ENCODE measurements at places on chromosomes 4 and X.

DNA sequence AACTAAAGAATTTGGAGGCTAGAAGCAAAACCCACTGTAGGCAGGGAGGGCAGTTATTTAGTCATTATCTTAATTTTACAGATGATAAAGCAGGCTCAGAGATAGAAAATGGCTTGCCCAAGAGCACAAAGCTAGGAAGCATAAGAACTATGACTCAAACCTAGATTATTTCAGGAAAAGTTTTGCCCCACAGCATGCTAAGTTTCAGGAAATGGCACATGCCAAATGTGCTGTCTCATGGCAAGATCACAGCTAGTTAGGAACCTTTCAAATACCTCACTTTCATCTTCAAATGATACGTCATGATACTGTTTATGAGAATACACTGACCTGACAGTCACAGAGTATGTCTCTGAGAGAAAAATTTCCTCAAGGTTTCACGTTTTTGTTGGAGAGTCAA lies 78.5 kb upstream of the SPANXC start:
- no peak for DNase-seq

DNA sequence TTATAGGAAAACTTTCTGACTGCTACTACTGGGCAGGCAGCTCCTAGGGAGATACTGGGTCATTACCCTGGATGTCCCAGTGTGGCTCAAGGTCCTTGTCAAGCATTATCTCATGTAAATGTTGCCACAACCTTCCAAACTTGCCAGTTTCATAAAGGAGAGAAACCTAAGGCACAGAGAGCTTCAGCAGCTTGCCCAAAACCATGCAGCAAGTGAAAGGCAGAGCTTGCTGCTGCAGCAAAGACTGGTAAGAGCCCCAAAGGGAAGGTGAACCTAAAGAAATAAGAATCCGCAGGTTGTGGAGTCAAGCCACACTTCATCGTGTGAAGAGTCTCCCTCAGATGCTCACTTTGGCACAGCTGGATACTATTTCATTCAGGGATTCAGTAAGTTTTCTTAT lies 2.3 kb downstream of the MPP1 start:
- DNase-seq = no peak

- DNase-seq = no peak
These were observed 19.7 kb upstream of the RTL9 start for GRCh38 chrX:110338935-110339334.

GRCh38 chr4:140877781-140878180 lies 121.6 kb upstream of the TBC1D9 start:
- DNase-seq = no peak

- DNase-seq = no peak
These were observed 18.4 kb upstream of the NRK start for GRCh38 chrX:105803891-105804290.

DNA sequence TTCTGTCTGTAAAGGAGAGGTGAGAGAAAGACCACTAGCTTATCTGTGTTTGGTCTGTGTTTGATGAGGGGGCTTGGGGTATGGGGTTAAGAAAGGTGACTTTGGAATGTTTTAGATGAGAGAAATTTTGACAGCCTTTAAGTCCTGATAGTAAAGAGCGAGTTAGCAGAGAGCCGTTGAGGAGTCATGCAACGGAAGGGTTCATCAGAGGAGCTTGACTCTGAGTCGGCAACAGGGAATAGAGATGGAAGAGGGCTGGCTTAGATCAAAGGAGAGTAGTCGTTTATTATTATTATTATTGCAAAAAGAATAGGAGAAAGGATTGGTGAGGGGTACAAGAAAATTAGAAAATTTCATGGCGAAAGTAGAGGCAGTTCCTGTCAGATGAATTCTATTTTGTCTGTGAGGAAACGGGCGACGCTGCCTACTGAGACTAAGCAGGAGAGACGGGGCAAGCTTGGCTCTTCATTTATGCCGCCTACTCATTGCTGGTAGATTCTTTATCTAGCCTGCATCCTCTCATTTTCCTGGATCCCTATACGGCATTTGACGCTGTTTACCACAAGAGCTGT lies 473 bp upstream of the VAMP7 start:
- DNase-seq = peak; percentile 14

GRCh38 chr4:101326576-101326975 lies 20.8 kb downstream of the PPP3CA start:
- no peak for DNase-seq

DNA sequence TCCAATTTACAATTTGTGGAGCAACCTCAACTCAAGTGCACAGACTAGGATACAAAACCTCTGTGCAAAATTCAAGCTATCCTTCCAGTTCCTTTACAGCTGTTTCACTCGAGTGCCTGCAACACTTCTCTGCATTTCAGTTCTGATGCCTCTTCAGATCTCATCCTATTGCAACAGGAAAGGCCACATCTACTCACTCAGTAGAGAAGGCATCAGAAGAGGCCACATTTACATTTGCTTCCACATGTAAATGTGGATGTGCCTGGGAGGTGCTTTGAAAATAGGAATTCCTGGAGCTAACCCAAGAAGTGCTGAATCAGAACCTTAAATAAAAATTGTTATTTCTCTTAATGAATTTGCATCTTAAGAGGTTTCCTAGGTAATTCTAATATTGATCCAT lies 45.8 kb upstream of the SERTM2 start:
- DNase-seq = no peak

DNA sequence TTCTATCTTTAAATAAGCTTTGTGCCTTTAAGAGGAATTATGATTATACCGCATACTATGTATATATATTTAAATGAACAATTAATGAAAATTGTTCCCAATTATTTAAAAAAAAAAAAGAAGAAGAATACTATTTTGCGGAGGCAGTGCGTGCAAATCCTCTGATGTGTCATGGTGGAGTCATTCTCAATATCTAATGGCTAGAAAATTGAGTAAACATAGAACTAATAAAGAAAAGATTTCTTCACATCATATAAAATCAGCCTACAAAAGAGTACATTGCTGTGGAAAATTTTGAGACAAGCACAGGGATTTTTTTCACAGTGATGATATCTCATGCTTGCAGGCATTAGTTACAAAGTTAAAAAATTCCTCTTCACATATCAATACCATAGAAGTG lies 2.6 kb upstream of the EREG start:
- DNase-seq = no peak

- no peak for DNase-seq
These were observed 99.9 kb downstream of the FAM193A start for GRCh38 chr4:2636331-2636730.

DNA sequence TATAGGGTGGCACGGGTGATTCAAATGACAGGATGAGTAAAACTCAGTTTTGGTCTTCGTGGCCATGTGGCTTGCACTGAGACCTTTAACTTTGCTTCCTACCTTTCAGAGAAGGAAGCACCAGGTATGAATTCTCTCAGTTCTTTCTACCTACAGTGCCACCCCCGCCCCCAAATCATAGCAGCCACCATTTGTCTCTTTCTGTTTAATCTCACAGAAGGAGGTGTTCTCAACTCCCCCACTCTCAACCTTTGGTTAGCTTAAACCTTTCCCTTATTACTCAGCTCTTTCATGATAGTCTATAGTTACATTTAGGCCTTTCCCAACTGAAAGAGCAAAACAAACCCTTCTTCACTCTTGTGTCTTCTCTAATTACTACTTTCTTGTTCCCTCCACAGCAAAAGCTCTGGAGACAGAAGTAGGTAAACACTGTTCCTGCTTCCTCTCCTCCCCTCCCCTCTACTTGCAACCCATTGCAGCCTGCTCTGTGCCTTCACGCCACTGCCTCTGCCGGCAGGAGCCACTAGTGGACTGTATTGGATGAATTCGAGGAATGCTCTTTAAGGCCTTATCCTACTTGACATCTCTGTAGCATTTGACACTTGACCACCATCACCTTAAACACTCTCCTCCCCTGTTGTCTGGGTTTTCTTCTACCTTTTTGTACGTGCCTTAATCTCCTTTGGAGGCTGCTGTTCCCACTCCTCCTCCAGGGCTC lies 123.7 kb downstream of the AFF1 start:
- DNase-seq = peak; percentile 36

GRCh38 chr4:127920521-127920920 lies 39.8 kb downstream of the PLK4 start:
- DNase-seq = no peak

DNA sequence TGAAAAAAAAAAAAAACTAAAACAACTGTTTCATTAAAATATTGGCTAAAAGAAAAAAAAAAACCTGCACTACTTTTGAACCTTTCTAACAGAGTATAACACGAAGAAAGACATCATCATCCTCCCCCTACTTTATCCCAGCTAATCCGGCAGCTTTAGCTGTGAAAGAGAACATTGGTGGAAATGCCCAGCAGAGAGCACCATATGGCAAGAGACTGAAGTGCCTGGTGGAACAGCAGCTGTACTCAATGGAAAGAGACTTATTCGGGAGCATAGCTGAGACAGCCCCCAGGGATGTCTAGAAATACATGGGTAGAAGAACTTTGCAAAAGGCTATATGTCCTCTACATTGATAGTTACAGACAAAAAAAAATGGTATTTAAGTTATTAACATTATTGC lies 30.3 kb downstream of the STPG2 start:
- DNase-seq = peak; percentile 17

GRCh38 chr4:151967074-151967473 lies 206.3 kb upstream of the GATB start:
- DNase-seq = no peak

GRCh38 chr4:55396308-55397125 lies 760 bp downstream of the TMEM165 start:
- peak; percentile 76 for DNase-seq

- no peak for DNase-seq
These were observed 10.7 kb downstream of the TENT5D start for GRCh38 chrX:80430826-80431504.

DNA sequence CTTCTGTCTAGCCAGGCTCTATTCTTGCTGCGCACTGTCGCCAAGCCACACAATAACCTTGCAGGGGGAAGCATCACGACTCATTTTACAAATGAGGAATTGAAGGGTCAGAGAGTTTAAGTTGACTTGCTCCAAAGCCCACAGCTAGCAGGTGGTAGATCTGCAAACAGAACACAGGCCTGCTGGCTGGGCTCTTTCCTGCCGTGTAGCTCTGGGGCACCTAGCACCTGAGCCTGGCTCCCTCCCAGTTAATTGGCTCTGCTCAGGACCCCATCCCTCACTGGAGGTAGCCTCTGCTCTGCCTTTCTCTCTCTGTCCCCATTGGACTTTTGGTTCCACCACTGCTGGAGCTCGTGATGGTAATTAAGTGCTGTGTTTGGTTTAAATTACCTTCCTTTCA lies 98.5 kb downstream of the NSUN7 start:
- DNase-seq = no peak

DNA sequence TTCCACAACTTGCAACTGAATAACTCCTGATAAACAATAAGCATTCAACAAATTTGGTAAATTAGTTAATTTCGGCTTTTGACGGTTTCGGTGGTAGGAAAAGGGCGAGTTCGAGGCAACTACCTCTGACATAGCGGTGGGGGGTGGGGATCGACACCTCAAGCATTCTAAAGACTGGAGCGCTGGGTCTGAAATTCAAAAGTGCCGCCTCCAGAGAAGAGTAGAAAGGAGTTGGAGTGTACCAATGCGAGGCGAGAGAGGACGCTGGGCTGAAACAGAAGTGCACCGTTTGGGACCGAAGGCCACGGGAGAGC lies 725 bp downstream of the SMC1A start:
- peak; percentile 58 for DNase-seq

- DNase-seq = no peak
These were observed 1403.5 kb upstream of the PABPC4L start for GRCh38 chr4:135605076-135605475.

DNA sequence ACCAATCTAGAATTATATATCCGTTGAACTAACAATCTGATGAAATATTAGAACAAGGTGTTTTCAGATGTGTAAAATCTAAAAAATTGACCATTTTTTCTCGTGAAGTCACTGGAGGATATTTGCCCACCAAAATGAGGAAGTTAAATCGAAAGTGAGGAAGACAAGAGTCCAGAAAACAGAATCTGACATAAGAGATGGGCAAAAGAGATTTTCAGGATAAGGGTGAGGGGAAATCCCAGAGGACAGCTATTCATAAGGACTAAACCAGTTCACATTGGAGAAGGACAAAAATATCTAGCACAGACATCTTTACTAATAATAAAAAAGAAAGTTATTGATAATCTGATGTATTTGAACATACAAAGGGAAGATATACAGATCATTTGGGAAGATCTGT lies 18.7 kb upstream of the ALG13 start:
- no peak for DNase-seq

DNA sequence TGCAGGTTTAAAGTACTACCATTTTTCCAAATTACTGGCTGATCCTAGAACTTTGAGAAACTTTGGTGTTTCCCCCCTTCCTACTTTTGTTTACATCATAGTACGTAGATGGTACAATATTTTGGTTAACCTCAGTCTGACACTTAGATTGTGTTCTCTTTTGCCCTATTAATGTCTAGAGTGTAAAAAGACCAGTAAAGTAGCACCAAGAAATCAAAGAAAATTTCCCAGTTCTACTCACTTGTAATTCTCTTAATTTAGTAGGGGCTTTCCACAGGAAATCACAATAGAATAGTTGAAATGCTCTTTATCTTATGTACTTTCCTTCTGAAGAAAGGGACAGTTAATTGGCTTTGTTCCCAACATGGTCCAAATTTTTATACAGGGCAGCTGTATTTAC lies 51.6 kb downstream of the NFKB1 start:
- DNase-seq = peak; percentile 25

DNA sequence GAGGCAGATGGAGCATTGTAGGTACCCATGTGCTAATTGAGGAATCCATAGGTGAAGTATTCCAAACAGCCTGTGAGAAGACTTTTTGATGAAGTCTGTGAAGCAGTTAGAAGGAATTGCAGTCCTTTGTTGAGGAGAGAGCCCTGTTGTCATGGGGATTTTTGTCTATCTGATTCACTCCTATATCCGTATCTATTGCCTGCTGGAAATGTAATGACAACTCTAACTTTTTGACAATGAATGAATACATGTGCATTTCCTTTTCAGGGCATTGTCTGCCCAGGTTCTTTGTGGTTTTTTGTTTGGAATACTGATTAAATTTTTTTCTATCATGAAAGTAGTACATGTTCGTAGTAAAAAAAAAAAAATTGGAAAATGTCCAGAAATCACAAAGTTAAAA lies 31.1 kb downstream of the STK32B start:
- DNase-seq = no peak

- DNase-seq = no peak
These were observed 122.5 kb downstream of the ZNF827 start for GRCh38 chr4:145816091-145816490.

DNA sequence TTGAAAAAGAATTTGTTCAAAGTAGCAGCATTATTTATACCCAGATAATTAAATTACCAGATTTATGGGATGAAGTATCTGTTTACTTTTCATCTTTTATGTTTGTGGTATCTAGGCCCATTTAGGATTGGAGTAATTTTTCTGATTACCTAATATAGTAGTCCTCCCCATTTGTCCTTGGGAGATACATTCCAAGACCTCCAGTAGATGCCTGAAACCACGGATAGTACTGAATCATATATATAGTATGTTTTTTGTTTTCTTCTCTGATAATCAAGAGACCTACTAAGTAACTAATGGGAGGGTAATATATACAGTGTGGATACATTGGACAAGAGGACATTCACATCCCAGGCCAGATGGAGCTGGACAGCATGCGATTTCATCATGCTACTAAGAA lies 30.7 kb upstream of the PTPN13 start:
- DNase-seq = no peak

GRCh38 chrX:154486052-154486395 lies 391 bp downstream of the UBL4A start:
- DNase-seq = peak; percentile 54

All from NCI-H1417 (cell line).